ENCODE measurements at places on chromosomes 3 and 15.

GRCh38 chr15:38975282-38975990 lies 410.8 kb upstream of the RASGRP1 start:
- DNase-seq = no peak

DNA sequence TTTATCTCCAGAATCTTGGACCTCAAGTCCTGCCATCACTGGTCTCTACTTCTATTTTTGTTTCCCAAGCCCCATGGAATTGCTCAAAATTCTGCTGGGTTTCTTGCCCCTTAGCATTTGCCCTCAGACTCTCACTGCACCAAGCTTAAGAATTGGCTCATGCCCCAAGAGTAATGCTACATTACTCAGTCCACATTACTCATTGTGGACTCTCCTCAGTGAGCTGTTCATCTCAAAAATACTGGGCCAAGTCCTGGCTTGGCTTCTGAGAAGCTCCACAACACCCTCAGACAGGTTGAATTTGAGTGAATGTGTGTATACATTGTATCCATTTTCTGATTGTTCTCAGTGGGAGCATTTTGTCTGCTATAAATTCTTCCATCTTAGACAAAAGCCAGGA lies 364.4 kb upstream of the ARHGEF26 start:
- DNase-seq = no peak

DNA sequence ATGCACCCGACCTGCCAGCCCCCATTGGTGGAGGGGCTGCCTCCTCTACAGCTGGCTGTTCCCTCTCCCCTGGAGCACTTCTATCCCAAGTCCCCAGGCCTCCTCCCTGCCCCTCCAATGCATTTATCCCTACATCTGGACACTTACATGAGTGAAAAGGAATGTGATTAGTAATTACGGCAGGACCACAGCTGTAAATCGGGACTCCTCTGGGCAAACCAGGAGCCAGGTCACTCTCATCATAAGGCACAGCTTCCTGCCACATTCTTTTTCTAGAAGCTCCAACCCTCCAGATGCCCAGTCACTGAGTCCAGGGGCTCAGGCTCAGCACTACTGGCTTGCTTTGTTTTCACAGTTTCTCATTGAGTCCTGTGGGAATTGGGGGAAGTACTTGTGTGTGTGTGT lies 54.3 kb downstream of the IL20RB start:
- no peak for DNase-seq

GRCh38 chr15:34652726-34653033 lies 69.2 kb upstream of the GOLGA8B start:
- DNase-seq = no peak

Measured in CD14-positive monocyte (primary cell).